ENCODE measurements at places on chromosomes 12 and 14.

GRCh38 chr12:31727192-31727591 lies 1.6 kb downstream of the AMN1 start:
- peaks cover 8% of the 10 kb centered on the region for H3K36me3 ChIP-seq
- no peak overlapping the region for H3K27ac ChIP-seq
- no peaks in the 10 kb centered on the region for H3K27me3 ChIP-seq
- H3K4me3 ChIP-seq: peak overlapping the region; percentile 27
- DNase-seq: no peak

DNA sequence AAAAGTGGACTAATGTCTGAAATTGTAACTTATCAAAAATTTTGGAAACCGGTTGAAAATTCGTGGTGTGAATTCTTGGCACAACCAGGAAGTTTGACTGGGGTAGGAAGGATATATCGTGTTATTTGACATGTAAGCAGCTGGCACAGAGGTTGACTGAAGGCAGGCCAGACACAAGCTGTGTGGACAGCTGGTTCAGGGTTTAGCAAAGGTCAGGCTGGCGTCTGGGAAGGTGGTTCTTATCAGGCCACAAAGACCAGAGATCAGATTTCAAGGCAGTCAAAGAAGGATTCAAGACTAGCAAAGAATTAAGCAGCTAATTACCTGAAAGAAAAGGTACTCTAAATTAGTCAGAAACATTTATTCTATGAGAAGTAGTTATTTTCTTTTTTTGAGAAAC lies 450.2 kb upstream of the MDGA2 start:
- no peak overlapping the region for H3K27ac ChIP-seq
- peak; percentile 44 for DNase-seq
- no peaks in the 10 kb centered on the region for H3K27me3 ChIP-seq

DNA sequence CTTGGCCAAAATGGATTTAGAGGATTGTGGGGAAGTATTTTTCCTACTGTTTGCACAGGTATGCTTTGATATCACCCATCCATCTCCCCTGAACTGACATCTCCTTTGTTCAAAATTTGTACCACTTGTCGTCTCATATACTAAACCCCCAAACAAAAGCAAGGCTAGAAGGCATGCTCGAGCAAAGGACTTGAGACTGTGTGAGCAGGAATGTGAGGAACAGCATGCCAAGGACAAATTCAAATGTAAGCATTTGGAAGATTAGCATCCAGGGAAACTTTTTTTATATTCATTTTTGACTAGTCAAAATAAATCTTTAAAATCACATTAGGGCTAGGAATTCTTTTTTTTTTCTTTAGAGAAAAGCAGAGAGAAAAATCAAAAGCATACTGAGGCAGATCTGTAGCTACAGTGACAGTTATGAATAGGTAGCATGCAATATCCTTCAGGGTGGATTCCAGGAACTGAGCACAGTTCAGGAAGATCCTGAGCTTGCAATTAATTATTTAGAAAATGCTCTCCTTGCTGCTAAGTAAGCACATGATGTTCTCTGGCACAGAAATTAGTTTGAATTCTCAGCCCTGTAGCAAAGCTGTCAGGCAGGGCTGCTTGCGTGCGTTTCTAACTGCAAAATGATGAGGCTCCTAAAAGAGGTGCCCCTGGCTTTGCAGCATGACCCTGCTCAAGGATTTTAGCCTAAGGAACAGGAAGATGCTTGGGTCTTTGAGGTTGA lies 327.7 kb downstream of the LRIG3 start:
- DNase-seq: no peak
- H3K27me3 ChIP-seq: no peaks in the 10 kb centered on the region
- H3K4me3 ChIP-seq: no peak overlapping the region
- no peak overlapping the region for H3K27ac ChIP-seq
- no peaks in the 10 kb centered on the region for H3K4me1 ChIP-seq

- H3K4me1 ChIP-seq: no peaks in the 10 kb centered on the region
- no peaks in the 10 kb centered on the region for H3K36me3 ChIP-seq
- no peaks in the 10 kb centered on the region for H3K27me3 ChIP-seq
Observed at GRCh38 chr12:51926064-51926632, 18.8 kb downstream of the ACVRL1 start.

GRCh38 chr14:58479975-58480374 lies 52.5 kb downstream of the KIAA0586 start:
- no peak overlapping the region for H3K4me3 ChIP-seq
- DNase-seq: no peak
- peaks cover 23% of the 10 kb centered on the region for H3K36me3 ChIP-seq
- no peak overlapping the region for H3K27ac ChIP-seq
